Eye (tissue), 1 donor: ENCODE measurements at places on chromosomes 6 and 20.
A peak's percentile ranks its signal among the peaks of the same experiment; 100 is the strongest.

- peak; percentile 27 for DNase-seq
Measured at GRCh38 chr20:17841751-17842215, 126.8 kb downstream of the SNX5 start.

DNA sequence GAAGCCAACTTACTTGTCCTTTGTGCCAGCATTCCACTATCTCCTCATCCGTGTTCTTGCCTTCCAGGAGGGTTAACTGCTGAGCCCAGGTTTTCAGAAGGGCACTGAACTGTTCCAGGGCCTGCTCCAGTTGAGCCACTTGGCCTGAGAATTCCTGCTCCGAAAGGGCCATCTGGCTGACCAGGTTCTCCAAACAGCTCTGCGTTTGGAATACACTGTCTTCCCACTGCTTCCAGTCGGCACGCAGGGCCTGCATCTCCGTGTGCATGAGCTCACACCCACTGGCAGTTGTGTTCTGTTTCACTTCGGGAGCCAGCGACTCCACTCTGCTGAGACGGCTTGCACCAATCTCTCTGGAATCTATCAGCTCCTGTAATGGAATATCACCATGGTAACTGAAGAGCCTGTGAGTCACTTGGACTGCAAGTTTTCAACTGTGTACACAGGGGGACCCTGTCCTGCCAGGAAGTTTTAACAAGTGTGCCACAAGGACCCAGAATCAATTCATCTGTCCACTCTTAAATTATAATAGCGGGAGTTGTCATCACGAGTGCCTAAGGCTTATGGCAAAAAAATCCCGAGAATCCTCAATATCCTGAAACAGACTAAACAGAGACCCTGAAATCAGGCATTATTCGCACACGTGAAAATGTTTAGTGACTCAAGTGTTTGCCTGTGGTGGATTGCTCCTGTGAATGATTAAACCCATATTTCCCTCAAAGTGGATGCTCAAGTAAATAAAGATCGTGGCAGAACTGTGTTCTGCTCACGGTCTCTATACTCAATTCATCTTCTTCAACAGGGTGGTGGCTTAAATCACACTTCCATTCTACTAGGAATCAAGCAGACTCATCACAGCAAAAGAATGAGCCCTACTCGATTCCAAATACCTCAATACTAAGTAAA is 255.9 kb downstream of the SYNE1 start:
- peak; percentile 93 for DNase-seq

GRCh38 chr6:17870300-17871188 is 116.9 kb downstream of the KIF13A start:
- DNase-seq, result no peak

DNA sequence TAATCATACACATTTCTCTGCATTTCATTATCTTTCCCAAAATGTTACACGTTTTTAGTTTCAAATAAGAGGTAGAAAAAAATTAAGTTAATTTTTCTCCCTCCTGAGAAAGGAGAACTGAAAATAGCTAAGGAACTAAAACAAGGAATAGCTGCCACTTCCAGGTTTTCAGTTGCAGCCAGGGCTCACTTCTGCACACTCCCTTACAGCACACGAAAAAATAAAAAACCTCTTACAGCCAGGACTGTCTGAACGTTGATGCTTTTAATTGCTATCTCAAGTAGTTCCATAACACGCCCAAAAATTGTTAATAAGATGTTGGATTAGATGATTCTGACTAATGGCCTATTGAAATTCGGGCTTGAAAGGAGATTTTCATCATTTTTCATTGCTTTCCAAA is 153.7 kb upstream of the THBS2 start:
- DNase-seq, result no peak

- no peak for DNase-seq
Measured at GRCh38 chr6:24448396-24448795, 41.0 kb downstream of the GPLD1 start.

GRCh38 chr6:70470016-70470415 is 56.7 kb downstream of the FAM135A start:
- DNase-seq, result no peak

DNA sequence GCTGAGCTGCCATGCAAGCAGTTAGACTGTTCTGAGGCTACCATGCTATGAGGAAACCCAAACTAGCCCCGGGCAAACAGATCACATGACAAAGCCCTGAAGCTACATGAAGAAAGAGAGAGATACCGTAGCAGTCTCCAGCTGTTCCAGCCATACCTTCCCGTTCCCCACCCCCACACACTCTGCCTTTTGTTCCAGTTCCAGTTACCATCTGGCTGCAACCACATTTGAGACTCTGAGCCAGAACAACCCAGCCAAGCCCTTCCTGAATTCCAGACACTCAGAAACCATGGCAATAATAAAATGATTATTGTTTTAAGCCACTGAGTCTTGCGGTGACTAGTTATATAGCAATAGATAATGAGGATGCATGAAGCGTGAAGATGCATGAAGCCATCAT is 28.3 kb downstream of the RIN2 start:
- peak; percentile 83 for DNase-seq

- DNase-seq, result peak; percentile 12
Measured at GRCh38 chr20:25486377-25486776, 78.9 kb downstream of the GINS1 start.

- no peak for DNase-seq
Measured at GRCh38 chr6:38638941-38639497, 710 bp downstream of the BTBD9 start.

- no peak for DNase-seq
Measured at GRCh38 chr6:155444952-155445903, 10.4 kb downstream of the NOX3 start.

DNA sequence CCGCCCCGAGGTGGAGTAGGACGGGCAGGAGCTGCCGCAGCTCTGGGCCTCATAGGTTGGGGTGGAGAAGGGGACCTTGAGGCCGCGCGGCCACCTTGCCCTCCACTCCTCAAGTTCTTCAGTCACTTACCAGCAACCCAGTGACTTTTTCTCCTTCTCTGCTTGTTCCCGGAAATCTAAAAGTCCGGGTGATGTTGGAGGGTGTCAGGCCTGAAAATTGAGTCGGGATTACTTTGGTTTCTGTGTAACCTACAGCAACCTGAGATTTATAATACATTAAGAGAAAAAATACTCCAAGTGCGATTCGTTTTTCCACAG is 338 bp downstream of the RWDD1 start:
- no peak for DNase-seq

DNA sequence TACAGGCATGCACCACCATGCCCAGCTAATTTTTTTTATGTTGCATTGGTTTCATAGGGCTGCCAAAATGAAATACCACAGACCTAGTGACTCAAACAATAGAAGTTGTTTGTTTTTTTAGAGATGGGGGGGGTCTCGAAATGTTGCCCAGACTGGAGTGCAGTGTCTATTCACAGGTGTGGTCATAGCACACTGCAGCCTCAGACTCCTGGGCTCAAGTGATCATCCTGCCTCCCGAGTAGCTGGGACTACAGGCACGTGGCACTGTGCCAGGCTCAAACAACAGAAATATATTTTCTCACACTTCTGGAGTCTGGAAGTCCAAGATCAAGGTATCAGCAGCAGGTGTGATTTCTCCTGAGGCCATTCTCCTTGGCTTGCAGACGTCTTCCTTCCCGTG is 6.6 kb upstream of the SLC16A10 start:
- no peak for DNase-seq

GRCh38 chr20:20734475-20734948 is 22.1 kb upstream of the RALGAPA2 start:
- no peak for DNase-seq

DNA sequence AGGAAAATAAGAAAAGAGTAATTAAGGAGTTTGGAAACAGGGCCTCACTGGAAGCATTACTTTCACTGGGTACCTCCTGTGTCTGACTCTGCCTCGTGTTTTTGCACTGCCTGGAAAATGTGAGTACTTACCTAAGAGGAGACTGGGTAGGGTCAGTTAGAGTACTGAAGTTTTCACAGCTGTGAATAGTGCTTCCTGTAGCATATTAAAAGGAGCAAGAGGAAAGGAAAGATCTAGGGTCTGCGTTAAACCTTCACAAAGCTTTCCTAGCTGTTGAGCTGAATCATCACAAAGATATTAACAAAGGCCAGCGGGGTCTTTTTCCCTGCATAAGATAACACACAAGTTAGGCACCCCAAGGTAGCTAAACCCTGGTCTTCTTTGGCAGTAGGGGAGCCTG is 82.3 kb downstream of the MLIP start:
- no peak for DNase-seq

- no peak for DNase-seq
Measured at GRCh38 chr20:36881331-36881730, 5.4 kb downstream of the TLDC2 start.

DNA sequence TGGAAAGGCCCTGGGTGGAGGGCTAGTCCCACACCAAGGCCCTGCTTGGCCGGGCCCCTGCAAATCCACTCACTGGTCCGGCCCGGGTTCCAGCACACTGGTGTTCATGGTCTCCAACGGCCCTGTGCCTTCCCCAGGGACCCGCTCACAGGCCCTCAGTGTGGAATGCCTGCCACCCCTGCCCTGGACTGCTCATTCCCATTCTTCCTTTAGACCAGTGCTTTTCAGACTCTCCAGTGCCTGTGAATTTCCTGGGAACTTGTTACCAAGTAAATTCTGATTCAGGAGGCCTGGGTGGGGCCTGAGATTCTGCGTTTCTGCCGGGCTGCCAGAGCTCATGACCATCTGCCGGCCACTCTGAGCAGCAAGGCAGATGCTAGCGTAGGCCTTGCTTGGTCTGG is 5.7 kb upstream of the PXDC1 start:
- DNase-seq, result no peak

DNA sequence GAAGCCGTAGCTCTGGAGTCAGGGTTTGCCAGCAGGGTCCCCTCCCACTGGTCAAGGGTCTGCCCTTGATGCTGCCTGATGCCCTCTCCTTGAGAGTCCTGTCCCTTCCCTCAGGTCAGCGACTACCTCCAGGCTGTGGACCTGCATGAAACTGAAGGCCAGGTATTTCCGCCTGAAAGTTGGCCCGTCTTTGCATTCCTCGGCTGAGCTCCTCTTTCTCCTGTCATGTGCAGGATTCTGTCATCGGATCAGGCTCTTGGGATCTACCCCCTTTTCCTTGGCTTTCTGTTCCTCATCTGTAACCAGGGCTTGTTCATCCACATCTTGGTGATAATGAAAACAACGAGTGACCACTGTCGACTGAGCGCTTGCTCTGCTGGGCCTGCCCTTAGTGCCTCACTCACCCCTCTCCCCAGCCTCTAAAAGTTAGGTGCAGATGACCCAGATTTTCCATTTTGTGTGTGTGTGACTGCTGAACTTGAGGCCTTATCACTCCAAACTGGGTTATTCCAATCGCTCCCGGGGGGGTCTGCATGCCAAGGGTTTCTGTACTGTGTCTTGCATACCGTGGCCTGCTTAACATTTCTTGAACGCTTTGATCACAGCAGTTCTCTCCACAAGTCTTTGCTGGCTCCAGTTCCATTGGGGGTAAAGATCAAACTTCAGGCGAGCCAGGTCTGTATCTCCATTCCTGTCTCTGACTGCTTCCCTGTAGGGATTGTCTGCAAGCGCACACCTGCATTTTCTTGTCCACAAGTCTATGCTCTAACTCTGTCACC is 81.6 kb downstream of the DTD1 start:
- no peak for DNase-seq

GRCh38 chr6:120681204-120681603 is 653.1 kb downstream of the TBC1D32 start:
- no peak for DNase-seq

DNA sequence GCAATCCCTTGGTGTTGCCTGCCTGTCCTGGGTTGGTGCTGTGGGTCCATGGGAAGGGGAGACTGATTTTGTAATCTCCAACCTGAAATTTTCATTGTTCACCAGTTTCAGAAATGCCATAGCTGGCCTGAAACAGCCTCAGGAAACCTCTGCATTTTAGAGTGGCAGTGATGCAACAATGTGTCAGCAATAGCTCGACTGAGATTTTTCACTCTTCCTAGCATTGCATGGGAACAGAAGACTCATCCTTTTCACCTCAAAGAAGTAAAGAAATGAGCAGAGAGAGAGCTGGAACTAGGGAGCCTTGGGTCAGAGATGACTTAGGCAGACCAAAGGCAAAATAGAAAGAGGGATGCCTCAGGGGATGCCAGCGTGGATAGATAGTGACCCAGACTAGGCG is 23.7 kb upstream of the TMEM14A start:
- DNase-seq, result no peak

DNA sequence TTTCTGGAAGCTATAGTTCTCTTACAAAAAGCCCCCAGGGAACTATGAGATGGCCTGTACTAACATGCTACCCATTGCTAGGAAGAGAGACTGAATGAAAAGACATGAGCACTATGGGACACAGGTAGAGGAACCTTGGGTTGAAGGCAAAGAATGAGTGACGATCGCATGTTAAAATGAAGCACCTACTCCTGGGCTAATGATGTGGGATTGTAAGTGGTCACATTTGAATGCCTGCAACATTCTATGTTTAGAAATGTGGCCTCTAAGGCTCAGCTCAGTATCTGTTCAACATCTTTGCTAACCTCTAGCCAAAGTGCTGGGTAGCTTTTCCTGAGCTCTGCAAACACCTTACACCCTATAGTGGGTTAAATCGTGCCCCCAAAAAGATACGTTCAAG is 5.2 kb upstream of the ZC3H12D start:
- DNase-seq, result no peak

DNA sequence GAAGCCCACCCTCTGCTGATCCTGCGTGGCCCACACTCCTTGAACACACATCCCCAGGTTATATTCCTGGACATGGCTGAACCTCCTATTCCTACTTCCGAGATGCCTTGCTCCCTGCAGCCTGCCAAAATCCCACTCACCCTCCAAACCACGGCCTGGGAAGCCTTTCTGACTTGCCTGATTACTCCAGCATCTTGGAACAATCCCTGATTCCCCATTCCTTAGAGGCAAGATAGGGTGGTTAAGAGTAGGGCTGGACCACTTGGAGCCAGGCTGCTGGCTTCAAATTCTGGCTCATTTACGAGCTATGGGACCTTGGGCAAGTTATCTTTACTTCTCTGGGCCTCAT is 45.9 kb upstream of the CDH22 start:
- no peak for DNase-seq

- DNase-seq, result peak; percentile 52
Measured at GRCh38 chr20:20003031-20003954, 13.9 kb upstream of the NAA20 start.

GRCh38 chr6:92777146-92777740 is 642.1 kb downstream of the EPHA7 start:
- DNase-seq, result peak; percentile 71

DNA sequence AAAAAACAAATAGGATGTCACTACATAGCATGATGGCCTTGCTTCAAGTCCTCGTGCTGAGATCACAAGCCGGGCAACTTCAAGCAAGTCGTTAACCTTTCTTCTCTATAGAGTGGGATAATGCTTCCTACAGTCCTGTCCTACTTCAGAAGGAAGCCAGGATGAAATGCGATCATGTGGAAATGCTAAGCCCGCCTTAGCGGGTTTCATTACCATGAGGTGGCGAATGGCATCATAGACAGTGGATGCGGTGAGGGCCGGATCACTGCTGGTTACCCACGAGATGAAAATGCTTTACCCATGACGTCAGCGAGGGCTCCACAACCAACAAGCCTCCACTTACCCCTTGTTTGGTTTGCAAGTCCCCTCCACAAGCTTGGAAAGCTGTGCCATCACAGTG is 206.4 kb downstream of the TBXT start:
- no peak for DNase-seq
